Activated CD8-positive, alpha-beta T cell treated with anti-CD3 and anti-CD28 coated beads for 36 hours (primary cell): ENCODE measurements at places on chromosomes 16 and 17.
A peak's percentile ranks its signal among the peaks of the same experiment; 100 is the strongest.

GRCh38 chr16:52283584-52284375 is 263.2 kb downstream of the TOX3 start:
- no peak for DNase-seq

- no peak for DNase-seq
Observed at GRCh38 chr16:29231244-29231643, 175.3 kb downstream of the NPIPB11 start.

- no peak for DNase-seq
Observed at GRCh38 chr16:47323241-47323640, 137.6 kb downstream of the ITFG1 start.

- DNase-seq, result no peak
Observed at GRCh38 chr16:27951489-27952120, 111.9 kb downstream of the GSG1L start.

DNA sequence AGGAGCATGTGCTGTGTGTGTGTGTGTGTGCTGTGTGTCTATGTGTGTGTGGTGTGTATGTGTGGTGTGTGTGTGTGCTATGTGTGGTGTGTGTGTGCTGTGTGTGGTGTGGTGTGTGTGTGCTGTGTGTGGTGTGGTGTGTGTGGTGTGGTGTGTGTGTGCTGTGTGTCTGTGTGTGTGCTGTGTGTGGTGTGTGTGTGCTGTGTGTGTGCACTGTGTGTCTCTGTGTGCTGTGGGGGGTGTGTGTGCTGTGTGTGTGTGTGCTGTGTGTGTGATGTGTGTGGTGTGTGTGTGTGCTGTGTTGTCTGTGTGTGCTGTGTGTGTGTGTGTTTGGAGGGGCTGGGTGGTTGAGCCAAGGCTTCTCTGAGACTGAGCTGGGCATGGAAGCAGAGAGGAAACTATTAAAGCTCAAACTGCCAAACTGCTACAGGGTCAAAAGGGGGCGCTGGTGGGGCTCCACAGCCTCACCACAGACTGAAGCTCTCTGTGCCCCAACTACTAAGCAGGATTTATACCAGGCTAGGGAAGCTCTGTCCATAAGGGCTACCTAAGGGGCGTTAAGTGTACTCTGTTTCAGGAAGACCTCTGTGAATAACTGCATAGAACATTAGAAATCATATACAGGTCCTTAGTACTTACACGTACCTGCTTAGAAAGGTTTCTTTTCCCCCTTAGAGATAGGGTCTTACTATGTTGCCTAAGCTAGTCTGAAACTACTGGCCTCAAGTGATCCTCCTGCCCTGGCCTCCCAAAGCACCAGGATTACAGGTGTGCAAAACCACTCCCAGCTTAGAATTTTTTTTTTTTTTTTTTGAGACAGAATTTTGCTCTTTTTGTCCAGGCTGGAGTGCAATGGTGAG is 27.8 kb upstream of the GHDC start:
- DNase-seq, result peak; percentile 79

DNA sequence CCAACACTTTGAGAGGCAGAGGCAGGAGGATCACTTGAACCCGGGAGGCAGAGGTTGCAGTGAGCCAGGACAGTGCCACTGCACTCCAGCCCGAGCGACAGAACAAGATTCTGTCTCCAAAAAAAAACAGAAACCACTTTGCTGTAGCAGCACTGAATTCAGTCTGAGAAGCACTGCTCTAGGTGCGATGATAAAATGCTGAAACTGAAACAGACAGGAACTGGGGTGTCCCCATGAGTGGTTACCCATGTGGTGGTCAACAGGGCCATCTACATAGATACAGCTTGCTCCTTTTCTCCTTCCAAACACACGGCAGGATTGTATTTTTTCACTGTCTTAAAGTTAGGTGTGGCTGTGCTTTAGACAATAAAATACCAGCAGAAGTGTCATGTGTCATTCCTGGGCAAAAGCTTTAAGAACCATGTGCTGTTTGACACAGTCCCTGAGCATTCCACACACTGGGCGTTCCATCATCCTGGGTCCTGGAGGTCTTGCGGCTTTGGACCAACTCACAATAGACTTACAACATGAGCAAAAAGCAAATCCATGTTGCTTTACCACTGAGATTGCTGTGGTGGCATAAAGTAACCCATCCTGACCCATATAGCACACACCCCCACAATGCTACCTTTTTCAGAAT is 11.5 kb downstream of the GAS7 start:
- no peak for DNase-seq

DNA sequence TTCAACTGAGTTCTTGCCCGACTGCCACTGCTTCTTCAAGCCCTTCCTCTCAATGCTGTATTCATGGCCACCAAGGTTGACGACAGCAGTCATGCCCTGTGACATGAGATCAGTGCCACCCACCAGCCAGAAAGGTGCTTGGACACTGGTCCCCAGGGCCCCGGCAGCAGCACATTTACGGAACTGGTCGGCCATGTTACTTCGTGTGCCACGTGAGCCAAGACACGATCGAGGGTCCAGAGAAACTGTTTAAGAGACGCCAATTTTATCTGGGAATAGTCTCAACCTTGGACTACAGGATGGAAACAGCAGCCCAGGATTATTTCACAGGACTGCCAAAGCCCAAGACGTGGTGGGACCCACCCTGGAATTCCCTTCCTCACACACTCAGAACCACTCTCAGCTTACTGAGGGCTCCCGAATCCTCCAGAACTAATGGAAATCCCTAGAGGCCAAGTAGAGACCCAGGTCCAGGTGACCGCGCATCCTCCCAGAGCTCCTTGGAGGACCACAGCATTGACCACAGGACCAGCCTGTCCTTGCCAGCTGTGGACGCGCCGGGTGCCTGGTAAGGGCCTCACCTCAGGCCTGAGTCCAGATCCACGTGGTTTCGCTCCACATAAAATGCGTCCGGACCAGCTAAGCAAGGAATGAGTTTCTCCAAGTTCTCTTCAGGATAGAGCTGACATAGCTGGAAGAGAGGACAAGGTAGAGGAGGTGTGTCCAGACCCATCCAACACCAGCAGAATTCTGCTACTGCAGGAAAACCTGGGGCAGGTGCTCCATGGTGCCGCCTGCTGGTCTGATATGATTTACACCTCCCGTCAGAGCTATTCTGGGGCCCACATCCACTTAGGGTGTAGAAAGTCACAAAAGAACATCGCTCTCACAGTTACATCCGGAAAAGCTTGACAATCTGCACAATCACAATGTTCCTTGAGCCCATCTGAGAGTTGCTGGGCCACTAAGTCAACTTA is 28.2 kb downstream of the MAP1LC3B start:
- peak; percentile 17 for DNase-seq

GRCh38 chr17:17422217-17422610 is 54.6 kb upstream of the MED9 start:
- DNase-seq, result no peak

DNA sequence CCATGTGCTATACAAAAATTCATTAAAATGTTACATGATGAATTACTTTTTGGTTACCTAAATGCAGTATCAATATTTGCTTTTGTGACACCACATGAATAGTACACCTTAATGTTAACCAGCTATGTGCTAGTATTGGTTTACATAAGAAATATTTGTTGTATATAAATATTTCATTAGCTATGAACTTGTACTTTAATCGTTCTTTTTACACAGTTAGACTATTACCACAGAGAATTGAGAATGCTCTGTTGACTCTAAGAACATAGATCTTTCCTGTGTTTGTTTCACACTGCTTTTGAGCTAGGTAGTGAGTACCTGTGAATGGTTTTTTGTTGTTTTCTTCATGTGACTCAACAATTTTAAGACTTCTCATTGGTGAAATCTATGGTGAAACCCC is 93.4 kb downstream of the KANSL1 start:
- no peak for DNase-seq

GRCh38 chr16:23296994-23297393 is 5.1 kb upstream of the SCNN1B start:
- DNase-seq, result peak; percentile 44
